Astrocyte of the cerebellum (primary cell): ENCODE measurements at places on chromosomes 3 and 15.

DNA sequence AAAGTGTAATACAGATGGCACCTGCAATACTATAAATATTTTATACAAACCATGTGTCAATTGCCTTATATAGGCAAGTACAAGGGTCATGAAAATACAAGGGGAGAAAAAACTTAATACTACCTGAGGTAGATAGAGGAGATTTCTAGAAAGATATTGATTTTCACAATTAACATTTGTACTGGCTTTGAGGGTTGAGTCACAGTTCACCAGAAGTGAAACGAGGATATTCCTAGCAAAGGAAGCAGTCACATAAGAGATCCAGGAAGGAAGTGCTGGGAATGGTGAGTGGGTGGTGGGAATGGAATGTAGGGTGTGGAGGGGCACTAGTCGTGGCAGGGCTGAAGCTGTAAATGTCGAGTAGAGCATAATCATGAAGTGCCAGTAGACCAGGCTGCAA is 108.7 kb downstream of the P2RY1 start:
- DNase-seq = no peak

DNA sequence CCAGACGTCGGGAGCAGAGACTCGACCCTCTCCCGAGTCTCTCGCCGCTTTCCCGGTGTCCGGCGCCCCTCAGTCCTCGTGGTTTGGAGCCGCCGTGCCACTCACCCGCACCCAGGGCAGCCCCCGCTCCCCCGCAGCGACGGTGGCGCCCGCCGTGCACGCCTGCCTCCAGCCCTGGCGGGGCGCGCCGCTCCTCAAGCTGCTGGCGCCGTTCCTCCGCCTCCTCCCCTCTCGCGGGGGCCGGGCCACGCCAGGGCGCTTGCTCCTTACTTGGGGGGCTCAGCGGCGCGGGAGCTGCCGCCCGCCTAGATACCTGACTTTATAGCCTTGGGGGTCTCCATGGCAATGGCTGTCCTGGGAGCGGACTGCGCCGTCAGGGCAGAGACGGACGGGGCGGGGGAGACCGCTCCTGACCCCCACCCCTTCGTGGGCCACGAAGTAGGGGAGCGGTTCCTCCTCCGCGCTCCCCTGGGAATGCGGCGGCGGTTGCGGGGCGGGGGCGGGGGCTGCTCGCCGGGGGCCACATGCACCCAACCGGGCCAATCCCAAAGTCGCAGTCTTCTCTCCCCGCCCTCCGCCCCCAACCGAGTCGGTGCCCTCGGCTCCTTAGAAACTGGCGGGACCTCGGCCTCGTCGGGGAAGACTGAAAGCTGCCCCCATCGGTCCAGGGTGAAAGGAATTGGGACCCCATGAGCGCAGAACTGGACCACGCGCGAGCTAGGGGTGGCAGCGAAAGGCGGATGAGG is at the start of gene ANKRD63:
Gene ANKRD63 (minus strand): TSS at position 196 of the 746 bp plus-strand sequence. CDS start 478 bp downstream, outside the sequence.
- DNase-seq = no peak

GRCh38 chr3:65871305-65872141 is 167.2 kb downstream of the MAGI1 start:
- DNase-seq = no peak

DNA sequence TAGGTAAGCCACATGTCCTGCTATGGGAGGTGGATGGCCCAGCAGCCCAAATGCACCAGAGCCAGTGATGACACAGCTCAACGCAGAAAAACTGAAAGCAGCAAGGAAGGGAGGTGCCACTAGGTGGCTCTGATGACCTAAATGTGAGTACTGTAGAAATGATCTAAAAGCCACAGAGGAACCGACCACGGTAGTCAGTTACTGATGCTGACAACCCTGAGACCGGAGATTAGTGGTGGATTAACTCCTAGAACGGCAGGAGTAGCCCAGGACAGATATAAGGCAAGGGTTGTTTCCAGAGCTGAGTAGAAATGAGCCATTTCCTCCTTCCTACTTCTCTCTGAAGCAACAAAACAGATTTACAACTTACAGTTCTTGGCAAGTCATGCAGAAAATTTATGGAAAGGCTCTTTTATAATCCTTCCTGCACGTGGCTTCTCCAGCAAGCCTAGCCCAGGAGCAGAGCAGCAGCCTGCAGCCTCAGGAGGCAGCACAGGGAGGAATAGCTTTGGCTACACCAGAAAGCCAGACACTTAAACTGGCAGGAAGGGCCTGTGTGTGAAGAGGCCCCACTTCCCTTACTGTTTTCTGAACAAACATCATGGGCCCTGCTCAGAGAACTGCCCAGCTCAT is 13.1 kb downstream of the FBXL22 start:
- peak; percentile 65 for DNase-seq

- DNase-seq = no peak
These were observed 515.3 kb downstream of the EPHB1 start for GRCh38 chr3:135310317-135310716.

- DNase-seq = no peak
These were observed 62.9 kb downstream of the RPLP1 start for GRCh38 chr15:69515508-69515907.

DNA sequence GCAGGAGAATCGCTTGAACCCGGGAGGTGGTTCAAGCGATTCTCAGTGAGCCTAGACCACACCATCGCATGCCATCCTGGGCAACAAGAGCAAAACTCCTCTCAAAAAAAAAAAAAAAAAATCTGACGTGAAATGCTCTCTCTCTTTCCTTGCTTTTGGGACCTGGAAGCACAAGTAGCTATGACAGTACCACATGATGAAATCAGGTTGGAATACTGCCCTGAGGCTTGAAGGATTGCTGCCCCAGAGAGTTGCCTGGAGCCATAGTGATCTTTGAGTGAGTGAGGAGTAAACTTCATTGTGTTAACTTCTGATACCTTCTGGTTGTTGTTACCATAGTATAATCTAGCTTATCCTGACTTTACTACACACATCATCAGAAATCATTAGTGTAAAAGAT is 23.3 kb downstream of the AKAP13 start:
- no peak for DNase-seq

- no peak for DNase-seq
These were observed 139.5 kb downstream of the KCNAB1 start for GRCh38 chr3:156259896-156260295.

- no peak for DNase-seq
These were observed 53.0 kb downstream of the UBR1 start for GRCh38 chr15:43052860-43053259.

GRCh38 chr15:31149088-31149505 is 47.6 kb upstream of the TRPM1 start:
- no peak for DNase-seq

- no peak for DNase-seq
These were observed 38.8 kb downstream of the HACL1 start for GRCh38 chr3:15562560-15562959.

GRCh38 chr15:68601206-68602197 is 22.7 kb downstream of the CORO2B start:
- DNase-seq = no peak

- no peak for DNase-seq
These were observed 111.5 kb upstream of the PPP2R3A start for GRCh38 chr3:135853981-135854380.

DNA sequence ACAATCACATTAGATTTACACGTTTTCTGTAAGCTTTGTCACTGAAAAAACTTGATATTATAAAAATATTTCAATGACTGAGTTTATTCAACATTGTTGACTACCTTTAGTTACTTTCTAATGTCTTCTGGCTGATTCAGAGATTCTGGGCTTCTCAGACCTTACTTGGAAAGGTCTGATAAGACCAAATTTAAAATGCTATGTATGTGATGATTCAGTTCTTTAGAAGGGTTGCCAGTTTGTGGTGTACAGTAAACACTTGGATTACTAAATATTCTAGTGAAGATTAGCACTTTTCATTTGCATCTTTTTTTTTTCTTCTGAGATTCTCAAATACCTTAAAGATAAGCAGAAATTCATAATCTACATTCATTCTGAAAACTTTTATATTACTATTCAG is 49.8 kb downstream of the SGO1 start:
- no peak for DNase-seq

GRCh38 chr3:27360113-27361078 is 8.8 kb downstream of the NEK10 start:
- no peak for DNase-seq

GRCh38 chr3:16844222-16844621 is 40.5 kb upstream of the PLCL2 start:
- no peak for DNase-seq

DNA sequence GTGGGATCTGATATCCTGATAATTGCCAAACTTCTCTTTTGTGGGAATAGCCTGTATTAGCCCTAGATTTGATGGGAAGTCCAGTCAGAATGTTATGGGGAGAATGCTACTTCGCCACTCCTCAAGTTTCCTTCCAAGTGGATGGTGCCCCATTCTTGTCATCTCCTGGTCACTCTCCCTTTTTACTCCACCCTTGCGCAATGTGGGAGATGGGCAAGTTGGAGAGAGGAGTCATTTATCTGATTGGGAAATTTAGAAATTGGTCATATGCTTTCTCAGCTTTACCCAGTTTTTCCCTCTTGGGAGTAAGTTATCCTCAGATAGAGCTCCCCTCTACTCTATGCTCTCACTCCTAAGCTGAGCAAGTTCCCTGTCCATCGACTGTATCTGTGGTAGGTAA is 14.4 kb downstream of the FANCD2OS start:
- no peak for DNase-seq

DNA sequence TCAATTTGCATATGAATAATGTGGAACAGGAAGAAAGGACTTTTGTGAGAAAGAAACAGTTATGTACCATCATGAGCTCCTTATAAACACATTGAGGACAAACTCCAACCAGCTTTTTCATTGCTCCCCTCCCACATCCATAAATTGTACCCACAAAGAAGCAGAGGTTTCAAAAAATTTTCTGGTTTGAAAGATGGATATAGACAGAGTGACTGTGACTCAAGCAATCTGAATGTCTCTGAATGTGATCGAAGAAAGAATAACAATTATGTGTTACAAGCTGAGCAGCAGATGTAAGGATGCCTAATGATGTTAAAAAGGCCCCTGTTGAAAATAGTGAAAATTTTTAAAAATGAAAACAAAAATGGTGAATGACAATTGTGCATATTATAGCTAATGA is 127.4 kb downstream of the TFG start:
- no peak for DNase-seq

- DNase-seq = no peak
These were observed at the start of gene NAALADL2 for GRCh38 chr3:174859114-174859735. Gene NAALADL2, plus strand, starts transcription at chr3:174859334.

DNA sequence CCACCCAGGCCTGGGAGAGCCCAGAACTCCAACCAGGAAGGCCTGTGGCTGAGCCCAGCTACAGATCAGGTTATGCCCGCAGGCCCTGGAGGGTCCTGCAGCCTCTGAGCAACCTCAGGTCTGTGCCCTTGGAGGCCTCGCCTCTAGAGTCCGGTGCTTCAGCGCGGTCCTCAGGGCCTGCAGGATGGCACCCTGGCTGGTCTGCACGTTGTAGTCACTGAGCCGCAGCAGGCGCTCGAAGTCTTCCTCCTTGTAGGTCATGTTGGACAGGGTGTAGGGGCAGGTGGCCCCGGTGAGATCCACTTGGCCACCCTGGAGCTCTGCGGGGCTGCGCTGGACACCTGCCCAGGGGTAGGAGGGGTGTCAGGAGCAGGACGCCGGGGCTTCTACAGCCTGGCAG is 25.8 kb downstream of the PLA2G4D start:
- no peak for DNase-seq

DNA sequence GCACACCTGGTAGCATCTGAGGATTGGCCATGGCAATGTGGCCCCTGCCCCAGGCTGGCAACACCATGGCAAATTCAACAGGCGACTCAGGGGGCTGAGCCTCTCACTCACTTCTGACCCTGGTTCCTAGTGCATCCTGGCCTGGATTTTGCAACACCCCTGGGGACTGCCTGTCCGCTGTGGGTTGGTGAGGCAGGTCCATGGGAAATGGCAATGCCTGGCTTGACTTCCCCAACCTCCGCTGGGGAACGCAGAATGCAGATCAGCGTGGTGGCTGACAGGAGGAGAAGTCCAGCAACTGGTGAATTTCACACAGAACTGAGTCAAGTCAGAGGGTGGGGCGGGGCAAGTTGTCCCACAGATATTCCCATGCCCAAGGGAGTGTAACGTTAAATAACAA is 3.9 kb upstream of the PSTPIP1 start:
- DNase-seq = no peak

GRCh38 chr3:69044608-69045007 is 7.5 kb downstream of the TMF1 start:
- no peak for DNase-seq

DNA sequence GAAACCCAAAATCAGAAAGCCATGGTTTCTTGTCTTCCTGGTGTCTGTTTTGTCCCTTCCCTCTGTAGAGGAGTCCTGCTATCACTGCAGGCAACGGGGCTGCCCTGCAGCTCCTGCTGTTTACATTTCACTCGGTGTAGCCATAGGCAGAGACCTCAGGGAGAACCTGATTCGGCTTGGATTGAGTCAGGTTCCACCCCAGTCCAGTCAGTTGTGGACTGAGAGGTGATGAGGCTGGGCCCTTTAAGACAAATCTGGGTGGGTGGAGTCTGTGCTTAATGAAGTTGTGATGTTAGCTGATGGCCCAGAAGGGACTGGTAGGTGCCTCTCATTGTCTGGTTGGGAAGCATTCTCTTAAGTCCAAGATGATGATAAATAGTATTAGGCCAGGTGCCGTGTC is 35.7 kb downstream of the FLNB start:
- DNase-seq = no peak

GRCh38 chr3:180017846-180018245 is 18.9 kb downstream of the PEX5L start:
- no peak for DNase-seq

DNA sequence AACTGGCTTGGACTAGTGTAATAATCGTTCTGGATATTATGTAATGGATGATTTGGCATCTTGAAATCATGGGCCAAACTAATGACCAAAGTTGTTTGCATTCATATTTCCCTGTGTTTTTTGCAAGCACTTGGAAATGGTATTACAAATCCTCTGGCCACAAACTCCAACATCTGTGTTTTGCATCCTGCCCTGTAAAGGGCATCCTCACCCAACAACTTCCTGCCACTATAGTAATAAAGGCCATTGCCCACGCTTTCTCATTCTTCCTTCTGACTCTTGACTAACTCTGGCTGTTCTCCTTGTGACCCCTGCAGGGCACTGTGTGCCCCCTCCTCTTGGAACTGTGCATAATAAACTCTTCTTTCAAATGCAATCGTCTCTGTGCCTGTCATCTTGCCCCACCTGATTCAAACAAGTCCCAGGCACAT is 25.4 kb upstream of the PSMD6 start:
- peak; percentile 47 for DNase-seq

GRCh38 chr3:135182364-135182998 is 387.4 kb downstream of the EPHB1 start:
- no peak for DNase-seq

DNA sequence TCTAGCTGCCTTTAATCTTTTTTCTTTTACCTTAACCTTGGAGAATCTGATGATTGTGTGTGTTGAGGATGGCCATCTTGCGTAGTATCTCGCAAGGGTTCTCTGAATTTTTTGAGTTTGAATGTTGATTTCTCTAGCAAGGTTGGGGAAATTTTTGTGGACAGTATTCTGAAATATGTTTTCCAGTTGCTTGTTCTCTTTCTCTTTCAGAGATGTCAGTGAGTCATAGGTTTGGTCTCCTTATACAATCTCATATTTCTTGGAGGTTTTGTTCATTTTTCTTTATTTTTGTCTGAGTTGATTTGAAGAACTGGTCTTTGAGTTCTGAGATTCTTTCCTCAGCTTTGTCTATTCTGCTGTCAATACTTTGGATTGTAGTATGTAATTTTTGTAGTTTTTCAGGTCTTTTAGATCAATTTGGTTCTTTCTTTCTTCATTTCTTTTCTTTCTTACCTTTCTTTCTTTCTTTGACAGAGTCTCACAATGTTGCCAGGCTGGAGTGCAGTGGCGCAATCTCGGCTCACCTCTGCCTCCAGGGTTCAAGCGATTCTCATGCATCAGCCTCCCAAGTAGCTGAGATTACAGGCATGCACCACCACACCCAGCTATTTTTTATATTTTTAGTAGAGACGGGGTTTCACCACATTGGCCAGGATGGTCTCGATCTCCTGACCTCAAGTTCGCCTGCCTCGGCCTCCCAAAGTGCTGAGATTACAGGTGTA is 366.4 kb upstream of the RASGRP1 start:
- no peak for DNase-seq
